Lung microvascular endothelial cell (primary cell): ENCODE measurements at places on chromosomes 6 and 20. TPM values are rescaled to one million over a fixed set of nuclear protein-coding genes. Genes with fewer than 3 reads are reported as not detected.

GRCh38 chr6:14876778-14877613, 368.9 kb upstream of the JARID2 start:
- peak; percentile 94 for DNase-seq

- no peak for DNase-seq
These were observed 52.3 kb downstream of the ZFAND3 start for GRCh38 chr6:37871616-37872372.

DNA sequence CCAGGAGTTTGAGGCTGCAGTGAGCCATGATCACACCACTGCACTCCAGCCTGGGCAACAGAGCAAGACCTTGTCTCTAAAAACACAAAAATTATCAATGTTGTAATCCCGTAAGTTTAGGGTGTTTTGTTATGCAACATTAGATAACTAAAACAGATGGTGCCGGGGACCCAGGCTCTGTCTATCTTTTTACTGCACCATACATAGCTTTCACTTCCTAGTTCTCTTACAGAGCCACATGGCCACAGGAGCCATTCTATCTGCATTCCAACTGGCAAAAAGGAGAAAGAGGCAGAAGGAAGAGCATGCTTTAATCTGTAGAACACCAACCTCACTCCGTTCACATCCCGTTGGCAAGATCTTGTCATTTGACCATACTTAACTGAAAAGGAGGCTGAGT, 5.4 kb upstream of the TCF15 start:
- DNase-seq = no peak

- no peak for DNase-seq
These were observed 71.7 kb downstream of the GRM4 start for GRCh38 chr6:34074064-34074742.

DNA sequence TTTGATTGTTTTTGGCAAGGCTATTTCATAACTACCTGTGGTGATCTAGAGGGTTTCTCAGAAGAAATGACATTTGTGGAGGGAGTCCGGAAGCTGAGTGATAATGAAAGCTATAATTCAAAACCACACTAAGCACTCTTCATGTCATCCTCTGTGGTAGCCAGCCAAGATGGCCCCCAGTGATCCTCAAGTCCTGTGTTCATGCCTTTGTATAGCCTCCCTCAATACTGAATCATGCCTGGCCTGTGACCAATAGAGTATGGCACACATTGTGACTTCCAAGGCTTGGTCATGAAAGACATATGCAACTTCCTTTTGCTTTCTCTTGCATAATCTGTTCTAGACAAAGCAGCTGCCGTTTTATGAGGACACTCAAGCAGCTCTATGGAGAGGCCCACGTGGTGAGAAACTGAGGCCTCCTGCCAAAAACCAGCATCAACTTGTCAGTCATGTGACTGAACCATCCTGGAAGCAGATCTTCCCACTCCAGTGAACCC, 12.8 kb upstream of the DNAAF9 start:
- DNase-seq = peak; percentile 15

ADTRP gene
- 0.20 and 0.87 TPM in 2 replicates for total RNA-seq

GTSF1L gene
- total RNA-seq = not detected in 2 replicates
